ENCODE measurements at places on chromosomes 6 and 20.

DNA sequence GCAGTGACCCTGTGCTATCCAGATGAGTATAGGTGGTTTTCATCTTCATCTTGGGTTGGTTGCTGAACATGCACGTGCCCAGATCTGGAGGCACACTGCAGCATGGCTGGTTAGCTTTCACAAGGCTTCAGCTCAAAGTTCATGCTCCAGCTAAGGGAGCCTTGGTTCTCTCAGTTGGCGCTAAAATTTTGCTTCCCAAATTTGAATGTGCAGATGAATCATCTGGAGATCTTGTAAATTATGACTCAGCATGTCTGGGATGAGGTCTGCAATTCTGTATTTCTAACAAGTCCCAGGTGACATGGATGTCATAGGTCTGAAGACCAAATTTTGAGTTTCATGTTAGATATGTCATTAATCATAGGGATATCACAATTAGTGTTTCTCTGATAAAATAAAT, 230.8 kb downstream of the FOXA2 start:
- DNase-seq = no peak

GRCh38 chr6:86856937-86857563, 80.3 kb upstream of the HTR1E start:
- DNase-seq = peak; percentile 32

- no peak for DNase-seq
Measured at GRCh38 chr20:7855545-7855944, 84.7 kb downstream of the HAO1 start.

DNA sequence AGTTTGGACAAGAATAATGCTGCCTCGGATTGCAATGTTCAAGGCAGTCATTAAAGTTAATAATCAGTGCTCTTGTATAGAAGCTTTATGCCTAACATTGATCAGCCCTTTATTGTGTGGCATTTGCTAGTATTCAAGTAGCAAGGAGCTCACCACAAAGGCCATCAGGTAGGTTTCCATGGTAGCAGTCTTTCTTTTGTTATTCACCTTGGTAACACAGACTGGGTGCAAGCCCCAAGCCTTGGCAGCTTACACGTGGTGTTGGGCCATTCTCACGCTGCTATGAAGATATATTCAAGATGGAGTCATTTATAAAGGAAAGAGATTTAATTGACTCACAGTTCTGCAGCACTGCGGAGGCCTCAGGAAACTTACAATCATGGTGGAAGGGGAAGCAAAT, 149.3 kb downstream of the ADAT2 start:
- DNase-seq = no peak

GRCh38 chr6:121302882-121303281, 31.4 kb downstream of the TBC1D32 start:
- DNase-seq = no peak

DNA sequence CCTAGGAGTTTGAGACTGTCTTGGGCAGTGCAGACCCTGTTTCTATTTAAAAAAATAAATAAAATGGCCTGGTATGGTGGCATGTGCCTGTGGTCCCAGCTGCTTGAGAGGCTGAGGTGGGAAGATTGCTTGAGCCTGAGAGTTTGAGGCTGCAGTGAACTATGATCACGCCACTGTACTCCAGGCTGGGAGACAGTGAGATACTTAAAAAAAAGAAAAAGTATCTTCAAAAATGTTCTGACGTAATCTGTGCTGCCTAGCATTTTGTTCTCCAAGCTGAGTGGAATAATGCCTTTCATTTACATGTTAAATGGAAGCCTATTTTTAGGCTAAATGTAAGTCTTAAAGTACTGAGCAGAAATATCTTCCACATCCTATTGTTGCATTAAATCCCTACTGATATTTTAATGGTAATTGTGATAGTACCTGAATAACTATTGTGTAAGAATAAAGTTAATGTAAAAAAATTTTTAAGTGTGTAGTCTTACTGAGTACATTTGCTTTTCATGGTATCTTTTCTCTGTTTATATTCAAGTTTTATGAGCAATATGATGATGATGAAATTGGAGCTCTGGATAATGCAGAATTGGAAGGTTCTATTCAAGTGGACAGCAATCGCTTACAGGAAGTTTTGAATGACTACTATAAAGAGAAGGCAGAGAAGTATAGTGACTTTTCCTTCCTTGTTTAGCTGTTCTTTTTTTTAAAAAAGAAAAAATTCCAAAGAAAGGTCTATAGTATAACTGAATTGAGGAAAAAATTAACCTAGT, 4.2 kb upstream of the ZC2HC1B start:
- no peak for DNase-seq

DNA sequence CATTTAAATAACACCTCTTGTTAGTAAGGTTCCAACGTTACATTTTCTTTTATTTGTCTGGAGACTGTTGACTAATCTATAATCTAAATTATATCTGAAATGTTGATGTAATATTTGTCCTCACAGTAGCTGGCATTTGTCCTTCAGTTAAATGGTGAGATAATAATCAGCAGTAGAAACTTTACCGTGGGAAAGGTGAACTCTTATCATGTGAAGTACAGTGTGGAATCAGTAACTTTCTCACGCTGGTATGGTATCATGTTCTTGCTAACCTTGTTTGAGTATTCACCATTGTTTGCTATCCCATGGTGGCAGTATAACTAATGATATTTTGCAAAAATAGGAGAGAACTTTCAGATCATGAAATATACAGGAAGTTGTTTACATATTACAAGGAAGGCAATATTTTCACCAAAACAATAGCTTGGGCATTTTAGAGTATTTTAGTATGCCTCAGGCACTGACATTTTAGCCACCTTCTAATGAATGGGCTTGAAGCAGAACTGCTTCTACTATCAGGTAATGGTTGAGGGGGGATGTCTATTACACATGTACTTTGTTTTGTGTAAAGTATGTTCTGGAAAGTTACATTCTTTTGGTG, 4.8 kb downstream of the GMNN start:
- no peak for DNase-seq

DNA sequence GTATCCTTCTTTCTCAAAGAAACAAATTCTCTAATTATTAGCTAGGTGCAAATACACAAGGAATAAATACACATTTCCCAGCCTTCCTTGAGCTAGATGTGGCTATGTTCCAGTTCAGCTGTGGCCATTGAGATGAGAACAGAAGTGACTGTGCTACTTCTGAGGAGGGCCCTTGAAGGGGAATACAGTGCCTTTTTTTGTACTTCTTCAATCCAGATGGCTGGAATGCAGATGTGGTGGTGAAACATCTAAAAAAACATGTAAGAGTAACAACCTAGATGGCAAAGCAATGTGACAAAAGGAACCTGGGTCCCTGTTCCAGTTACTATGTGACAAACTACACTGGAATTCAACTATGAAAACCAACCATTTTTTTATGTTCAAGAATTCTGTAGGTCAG, 115.4 kb upstream of the DST start:
- no peak for DNase-seq

DNA sequence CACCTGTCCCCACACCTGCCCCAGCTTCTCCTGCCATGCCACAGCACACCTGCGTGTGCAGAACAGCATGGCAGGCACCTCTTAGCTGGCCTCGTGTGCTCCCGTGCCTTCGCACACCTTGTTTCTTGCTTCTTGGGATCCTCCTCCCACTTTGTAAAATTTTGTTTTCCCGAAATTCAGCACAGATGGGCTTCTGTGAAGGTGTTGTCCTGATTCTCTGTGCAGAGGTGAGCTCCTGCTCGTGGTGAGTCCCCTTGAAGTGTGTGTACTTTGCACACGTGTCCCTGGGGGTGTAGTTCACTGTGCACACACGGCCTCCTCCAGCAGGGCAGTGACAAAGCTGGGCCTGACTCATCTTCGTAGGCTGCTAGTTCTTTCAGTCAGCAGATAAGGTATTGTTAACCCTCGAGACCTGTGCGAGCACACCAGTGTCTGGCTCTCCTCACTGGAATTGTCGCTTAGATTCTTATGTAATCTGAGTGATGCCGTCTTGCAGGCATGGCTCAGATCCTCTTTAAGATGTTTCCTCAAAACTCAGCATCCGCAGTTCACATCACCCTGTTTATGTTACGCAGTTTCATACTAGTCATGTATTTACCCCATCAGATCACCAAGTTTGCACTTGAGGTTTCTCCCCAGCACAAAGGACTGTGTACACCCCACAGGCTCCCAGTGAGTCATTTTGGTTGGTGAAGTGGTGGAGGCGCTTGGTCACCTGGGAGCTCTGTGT, 77.7 kb downstream of the CDYL start:
- no peak for DNase-seq

DNA sequence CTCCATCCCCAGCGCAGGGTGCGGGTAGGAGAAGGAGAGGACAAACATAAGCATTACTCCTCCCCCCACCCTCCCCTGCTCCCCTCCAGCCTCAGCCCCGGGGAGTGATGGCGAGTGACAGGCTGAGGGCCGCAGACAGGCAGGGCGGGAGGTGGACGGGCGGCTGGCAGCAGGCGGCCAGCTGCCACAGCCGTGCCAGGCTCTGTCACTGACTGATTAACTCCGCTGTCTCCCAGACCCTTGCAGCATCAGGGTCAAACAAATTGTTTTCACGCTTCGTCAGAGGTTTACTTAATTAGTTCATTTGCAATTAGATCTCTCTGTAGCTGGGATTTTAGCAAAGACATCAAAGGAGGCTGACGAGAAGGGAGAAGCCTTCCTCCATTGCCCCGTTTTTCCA, 41.9 kb downstream of the FOXP4 start:
- no peak for DNase-seq

DNA sequence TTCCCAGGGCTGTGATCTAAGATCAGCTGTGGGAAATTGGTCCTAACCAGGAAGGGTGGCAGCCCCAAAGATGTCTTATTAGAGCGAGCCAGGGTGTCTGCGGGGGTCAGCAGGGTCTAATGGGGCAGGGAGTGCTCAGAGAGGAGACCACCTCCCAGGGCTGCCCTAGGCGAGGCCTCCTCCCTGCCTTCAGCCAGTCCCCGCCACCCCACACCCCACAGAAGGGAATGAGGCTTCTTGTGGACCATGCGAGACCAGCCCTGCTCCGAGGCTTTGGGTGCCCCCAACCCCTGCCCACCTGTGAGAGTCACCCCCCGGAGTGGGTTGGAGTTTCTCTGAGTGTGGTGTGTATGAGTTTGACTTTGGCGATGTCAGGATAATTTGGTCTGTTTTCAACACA, 37.8 kb downstream of the SYNJ2 start:
- DNase-seq = no peak

DNA sequence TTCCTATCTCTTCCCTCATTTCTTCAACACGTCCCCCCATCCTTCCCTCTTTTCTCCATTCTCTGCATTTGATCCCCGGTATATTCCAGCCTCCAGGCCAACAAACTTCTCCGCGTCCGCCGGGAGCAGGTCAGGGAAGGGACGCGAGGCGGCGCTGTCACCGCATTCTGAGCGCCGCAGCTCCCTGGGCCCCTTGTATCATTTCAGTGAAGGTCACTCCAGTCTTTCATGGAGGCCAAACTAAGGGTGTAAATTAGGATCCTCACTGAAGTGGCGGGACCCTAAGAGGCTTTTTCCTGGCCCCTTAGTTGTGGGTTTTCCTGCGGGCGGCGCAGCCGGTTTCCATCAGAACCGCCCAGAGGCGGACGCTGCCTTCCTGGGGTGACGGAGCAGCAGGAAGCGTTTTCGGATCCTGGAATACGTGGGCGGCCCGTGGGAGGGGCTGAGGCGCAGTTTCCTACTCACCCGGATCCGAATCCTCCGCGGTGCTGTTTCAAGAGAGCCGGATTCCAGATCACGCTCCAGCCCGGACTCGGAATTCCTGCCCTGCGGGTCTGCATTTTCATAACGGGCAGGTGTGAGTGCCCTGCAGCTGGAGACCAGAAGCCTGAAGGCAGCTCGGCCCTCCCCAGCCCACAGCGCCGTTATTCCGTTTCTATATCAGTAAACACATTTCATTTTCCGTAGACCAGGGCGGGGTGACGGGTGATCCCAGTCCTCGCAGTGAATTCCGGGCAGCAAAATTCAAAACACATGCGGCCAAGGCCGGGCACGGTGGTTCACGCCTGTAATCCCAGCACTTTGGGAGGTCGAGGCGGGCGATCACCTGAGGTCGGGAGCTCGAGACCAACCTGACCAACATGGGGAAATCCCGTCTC, 3.6 kb upstream of the MICA start:
- DNase-seq = peak; percentile 55

GRCh38 chr20:33663161-33664084, 1.3 kb downstream of the C20orf144 start:
- DNase-seq = peak; percentile 96

DNA sequence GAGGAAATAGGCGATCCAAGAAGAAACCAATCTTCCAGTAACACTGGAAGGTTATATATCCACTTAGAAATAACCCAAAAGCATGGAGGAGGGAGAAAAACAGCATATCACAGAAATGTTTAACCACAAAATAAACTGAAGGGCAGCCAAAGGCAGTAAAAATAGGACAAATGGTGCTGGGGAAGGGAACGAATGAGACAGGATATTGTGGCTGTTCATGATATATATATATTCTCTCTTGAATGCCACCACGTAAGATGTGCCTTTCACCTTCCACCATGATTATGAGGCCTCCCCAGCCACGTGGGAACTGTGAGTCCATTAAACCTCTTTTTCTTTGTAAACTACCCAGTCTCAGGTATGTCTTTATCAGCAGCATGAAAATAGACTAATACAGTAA, 162.4 kb downstream of the TBC1D32 start:
- DNase-seq = no peak

- DNase-seq = peak; percentile 87
Measured at GRCh38 chr6:31366693-31367470, 9.9 kb upstream of the HLA-B start.

DNA sequence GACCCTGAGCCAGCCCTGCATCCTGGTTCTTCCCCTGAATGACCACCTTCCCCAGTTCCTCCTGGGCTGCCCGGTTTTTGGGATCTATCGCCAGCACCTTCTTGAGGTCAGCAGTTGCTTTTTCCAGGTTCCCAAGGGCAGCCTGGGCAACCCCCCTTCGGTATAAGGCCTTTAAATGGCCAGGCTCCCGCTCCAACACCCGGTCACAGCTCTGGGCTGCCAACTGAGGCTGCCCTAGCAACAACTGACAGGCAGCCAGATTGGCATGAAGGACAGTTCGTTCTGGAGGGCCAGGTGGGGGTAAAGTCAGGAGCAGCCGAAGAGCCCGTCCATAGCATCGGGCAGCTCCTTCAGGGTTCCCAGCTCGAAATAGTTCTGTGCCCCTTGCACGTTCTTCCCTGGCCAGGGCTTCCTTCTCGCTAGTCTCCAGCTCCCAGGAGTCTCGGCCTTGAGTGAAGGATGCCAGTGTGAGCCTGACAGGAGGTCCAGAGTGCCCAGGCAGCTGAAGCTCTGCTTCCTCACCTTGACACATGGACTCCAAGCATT, 778 bp upstream of the ATF6B start:
- DNase-seq = no peak

DNA sequence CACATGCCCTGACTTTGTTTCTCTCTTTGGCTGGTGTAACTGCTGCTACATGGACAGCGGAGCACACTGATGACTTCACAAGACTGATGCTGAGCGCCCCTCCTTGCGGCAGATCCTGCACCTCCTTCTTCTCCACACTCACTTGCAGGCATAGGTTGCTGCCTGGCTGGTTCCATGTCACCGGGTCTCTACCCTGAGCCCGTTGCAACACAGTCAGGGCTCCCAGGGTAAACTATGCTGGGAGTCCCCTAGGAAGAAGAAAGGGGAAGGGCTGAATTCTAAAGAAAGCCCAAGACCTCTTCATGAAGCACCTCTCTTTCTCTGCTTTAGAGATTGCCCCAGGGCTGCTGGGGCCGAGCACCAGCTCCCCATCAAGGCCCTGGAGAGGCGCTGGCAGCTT, 83.3 kb upstream of the DUSP22 start:
- DNase-seq = no peak

- no peak for DNase-seq
Measured at GRCh38 chr6:28682542-28682941, 156.9 kb downstream of the GPX5 start.

GRCh38 chr20:23293689-23294088, 56.9 kb upstream of the NXT1 start:
- DNase-seq = no peak

GRCh38 chr20:22214296-22214695, 370.1 kb downstream of the FOXA2 start:
- DNase-seq = no peak

All from D341Med (cell line).